ENCODE measurements at places on chromosomes 3 and 15.
A peak's percentile ranks its signal among the peaks of the same experiment; 100 is the strongest.

GRCh38 chr3:107966276-107966675 lies 124.6 kb downstream of the CD47 start:
- DNase-seq, result no peak

DNA sequence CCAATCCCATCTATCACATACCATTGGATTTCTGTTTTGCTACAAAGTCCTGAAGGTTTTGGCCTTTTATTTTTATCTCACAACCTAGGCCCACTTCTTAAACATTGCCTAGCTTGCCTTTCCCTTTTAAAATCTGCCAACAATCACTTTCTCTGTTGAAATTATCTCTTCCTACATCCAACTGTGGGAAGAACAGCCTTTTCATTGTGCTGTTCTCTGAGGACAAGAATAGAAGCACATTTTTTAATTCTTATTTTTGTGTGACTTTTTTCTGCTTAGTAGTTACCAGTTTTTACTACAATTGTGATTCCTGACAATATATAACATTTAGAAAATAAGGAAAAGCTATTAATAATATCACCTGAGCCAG lies 159.2 kb downstream of the CNTN6 start:
- DNase-seq, result no peak

DNA sequence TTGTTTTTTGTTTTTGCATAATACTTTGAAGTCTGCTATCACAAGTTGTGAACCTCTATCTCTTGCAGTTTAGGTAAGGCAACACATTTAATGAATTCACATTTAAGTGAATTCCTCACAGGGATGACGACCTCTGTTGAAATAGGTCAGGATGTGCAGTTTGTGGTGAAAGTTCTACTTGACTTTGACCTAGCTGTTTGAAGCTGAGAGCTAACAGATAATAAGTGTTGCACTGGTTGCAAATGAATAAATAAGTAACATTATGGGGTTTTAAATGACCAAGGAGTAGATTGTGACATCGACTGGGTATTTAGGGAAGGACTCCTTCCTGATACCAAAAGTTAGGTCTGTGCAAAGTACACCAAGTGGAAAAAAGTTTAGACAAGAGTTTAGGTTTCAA lies 23.9 kb downstream of the NIT2 start:
- DNase-seq, result no peak

GRCh38 chr3:40864146-40864782 lies 335.0 kb upstream of the CTNNB1 start:
- no peak for DNase-seq

DNA sequence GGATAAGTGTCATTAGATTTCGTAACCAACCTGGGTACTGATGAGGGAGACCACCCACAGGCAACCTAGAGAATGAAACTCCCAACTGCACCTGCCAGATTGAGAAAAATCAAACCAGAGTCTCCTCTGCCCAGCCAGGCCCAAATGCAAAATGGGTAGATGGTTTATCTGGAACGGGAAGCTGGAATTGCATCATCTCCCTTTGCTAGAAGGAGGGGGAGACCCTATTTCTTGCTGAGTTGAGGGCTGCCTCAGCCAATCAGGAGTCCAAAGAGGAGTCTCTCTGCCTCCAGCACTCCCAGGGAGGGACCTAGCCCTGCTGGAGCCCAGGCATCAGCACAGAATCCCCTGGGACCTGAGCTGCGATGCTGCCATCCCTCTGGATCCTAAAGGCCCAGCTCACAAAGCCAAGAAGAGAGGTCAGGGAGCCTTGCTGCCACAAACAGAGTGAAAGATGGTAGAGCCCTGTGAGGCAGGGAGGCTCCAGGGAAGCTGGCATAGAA lies 8.1 kb downstream of the RMDN3 start:
- no peak for DNase-seq

GRCh38 chr3:3066378-3066777 lies 43.8 kb downstream of the IL5RA start:
- no peak for DNase-seq

- DNase-seq, result no peak
These were observed 476.9 kb downstream of the ZNF385D start for GRCh38 chr3:21274079-21274571.

GRCh38 chr3:155070316-155070715 lies 9.8 kb upstream of the MME start:
- DNase-seq, result no peak

DNA sequence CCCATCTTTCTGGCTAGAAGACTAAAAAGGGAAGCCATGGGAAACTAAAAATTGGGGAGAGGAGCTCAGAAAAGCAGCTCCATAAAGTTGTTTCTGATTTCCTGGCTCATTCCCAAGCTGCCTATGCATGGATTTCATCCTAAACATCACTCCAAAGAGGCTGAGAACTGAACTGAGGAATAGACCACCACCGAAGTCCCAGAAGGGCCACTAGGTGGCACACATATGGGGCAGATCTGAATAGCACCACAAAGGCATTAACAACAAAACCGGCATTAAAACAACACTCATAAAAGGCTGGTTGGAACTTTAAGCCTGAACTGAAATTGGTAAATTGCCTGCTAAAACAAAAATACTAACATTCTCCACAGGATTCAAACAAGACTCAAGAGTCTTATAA lies 106.3 kb downstream of the PLD1 start:
- no peak for DNase-seq

GRCh38 chr15:66675446-66675845 lies 26.6 kb upstream of the SMAD6 start:
- no peak for DNase-seq

GRCh38 chr3:77869423-77869822 lies 829.5 kb downstream of the ROBO2 start:
- no peak for DNase-seq

DNA sequence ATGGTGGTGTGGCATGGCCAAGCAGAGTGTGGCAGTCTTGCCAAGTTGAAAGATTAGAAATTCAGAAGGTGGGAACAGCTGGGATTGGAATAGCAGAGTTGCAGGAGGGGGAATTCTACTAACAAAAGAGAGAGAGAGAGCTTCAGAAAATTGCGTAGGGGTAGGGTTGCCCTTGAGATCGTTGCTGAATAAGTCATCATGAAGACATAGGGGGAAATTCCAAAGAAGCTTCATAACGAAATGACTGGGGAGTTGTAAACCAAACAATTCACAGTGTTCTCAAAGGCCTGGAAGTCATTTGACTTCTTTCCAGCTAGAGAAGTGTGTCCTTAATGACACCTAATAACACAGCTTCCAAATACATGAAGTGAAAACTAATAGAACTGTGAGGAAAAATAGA lies 26.3 kb upstream of the TIPARP start:
- no peak for DNase-seq

GRCh38 chr15:29820394-29821154 lies 1.7 kb downstream of the TJP1 start:
- no peak for DNase-seq

DNA sequence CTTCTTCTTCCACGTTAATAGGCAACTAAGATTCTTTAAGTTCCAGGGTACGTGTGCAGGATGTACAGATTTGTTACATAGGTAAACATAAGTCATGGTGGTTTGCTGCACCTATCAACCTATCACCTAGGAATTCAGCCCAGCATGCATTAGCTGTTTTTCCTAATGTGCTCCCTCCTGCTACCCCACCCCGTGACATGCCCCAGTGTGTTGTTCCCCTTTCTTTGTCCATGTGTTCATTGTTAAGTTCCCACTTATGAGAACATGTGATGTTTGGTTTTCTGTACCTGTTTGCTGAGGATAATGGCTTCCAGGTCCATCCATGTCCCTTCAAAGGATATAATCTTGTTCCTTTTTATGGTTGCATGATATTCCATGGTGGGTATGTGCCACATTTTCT lies 21.1 kb downstream of the GTF2A2 start:
- no peak for DNase-seq

GRCh38 chr3:12507591-12508281 lies 23.5 kb downstream of the TSEN2 start:
- DNase-seq, result no peak

DNA sequence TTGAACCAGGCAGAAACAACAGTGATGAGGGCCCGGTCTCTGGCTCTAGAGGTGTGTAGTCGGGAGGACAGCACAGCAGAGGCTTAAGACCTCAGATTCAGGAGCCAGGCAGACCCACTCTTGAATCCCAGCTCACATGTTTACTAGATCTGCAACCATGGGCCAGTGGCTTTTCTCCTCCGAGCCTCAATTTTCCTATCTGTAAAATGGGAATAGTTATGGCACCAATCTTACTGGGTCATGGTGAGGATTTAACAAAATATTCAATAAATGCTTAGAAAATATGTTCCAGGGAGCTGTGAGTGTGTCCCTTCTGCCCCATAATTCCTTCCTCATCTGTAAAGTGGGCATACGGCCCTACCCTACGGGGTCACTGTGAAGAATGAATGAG lies 506.9 kb downstream of the SHQ1 start:
- no peak for DNase-seq

DNA sequence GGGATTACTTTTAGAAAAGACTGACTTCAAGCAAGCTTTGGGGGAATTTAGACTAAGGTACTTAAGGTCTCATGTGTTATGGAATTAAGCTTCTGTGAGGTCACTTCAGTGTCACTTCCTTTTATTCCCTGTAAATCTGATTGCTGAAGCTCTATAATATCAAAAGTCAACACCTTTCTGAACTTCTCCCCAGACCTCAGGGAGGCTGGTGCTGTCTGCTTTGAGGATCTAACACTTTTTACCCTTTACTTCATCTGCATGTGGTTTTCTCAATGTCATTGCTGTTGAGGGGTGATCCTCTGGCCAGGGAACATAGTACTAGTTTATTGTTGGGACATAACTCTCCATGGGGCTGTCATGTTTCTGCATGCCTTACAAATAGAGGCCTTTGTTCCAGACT lies 41.8 kb upstream of the RASGRF1 start:
- no peak for DNase-seq

DNA sequence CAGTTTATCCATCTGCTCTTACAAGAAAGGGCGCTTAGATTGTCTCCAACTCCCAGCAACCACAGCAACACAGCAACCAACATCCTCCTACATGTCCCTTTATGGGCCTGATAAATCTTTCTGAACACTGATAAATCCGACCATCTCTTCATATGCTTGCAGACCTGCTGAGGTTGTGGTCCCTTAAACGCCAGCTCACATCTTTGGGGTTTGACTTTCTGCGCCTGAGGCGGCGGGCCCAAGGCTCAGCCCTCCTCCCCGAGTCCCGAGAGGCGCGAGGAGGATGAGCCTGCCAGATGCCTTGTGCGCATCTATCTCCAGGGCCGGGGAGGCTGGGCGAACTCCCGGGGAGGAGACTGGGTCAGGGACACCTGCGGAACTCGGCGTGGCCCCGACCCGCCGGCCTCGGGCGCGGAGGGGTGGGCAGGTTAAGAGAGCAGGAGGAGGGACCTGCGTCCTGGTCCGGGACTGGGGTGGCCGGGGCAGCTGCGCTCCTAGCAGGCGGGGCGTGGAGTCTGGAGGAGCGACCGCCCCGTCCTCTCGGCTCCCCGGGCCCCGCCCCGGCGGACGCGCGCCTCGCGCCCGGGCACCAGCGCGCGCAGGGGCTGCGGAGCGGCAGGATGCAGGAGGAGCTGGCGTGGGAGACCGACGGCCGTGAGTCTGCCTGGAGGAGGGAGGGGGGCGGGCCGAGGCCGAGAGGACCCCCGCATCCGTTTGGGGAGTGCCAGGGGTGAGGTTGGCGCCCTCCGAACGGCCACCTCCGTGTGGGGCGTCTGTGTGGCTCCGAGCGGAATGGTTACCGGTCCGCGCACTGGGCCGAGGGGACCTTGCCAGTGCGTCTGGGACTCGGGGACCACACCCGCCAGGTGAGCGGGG lies at the start of gene ANKDD1A:
TSS of gene ANKDD1A (plus strand) at position 592 of the 876 bp plus-strand sequence. CDS start at position 621, 29 bp downstream.
- DNase-seq, result peak; percentile 85

GRCh38 chr3:64093211-64093610 lies 69.9 kb upstream of the PSMD6 start:
- no peak for DNase-seq

- no peak for DNase-seq
These were observed 66.4 kb downstream of the CSNK1G1 start for GRCh38 chr15:64289550-64289949.

DNA sequence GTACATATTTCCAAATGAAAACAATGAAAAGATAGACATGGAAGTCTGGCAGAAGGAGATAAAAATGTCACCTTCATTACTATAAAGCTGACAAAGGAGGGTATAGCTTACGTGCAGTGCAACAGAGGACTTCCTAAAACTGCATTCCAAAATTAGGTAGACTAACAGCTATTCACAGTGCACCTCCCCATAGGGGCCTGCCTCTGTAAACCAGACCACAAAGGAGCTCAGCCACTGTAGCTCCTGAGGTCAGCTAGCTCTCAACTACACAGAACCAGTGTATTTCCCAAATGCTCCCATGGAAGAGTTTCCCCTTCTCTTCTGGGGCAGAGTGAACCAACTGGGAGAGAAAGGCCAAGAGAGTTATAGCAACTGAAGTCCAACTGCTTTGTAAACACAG lies 31.2 kb upstream of the PHLDB2 start:
- no peak for DNase-seq

GRCh38 chr3:45011756-45012508 lies 14.2 kb upstream of the CLEC3B start:
- DNase-seq, result peak; percentile 79

- no peak for DNase-seq
These were observed 54.8 kb upstream of the BCL6 start for GRCh38 chr3:187799942-187800641.

- no peak for DNase-seq
These were observed 68.4 kb downstream of the MGLL start for GRCh38 chr3:127753898-127754410.

DNA sequence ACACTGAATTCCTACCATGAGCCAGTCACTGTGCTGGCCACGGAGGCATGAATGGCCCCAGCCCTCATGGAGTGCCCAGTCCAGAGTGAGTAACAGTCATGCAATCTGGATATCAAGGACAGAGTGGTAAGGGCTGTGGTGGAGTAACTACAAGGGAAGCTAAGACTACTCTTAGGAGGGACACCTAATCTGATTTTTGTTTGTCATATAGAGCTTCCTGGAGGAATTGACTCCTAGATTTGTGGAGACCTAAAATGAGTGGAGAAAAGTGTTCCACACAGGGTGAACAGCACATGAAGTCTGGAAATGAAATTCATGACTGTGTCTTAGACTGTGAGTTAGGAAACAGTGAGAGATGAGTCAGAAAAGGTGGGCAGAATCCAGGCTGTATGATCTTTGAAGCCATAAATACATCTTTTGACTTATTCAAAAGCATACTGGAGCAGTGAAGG lies 219.9 kb downstream of the NFKBIZ start:
- no peak for DNase-seq

GRCh38 chr3:13881536-13882410 lies 1.9 kb upstream of the WNT7A start:
- no peak for DNase-seq

DNA sequence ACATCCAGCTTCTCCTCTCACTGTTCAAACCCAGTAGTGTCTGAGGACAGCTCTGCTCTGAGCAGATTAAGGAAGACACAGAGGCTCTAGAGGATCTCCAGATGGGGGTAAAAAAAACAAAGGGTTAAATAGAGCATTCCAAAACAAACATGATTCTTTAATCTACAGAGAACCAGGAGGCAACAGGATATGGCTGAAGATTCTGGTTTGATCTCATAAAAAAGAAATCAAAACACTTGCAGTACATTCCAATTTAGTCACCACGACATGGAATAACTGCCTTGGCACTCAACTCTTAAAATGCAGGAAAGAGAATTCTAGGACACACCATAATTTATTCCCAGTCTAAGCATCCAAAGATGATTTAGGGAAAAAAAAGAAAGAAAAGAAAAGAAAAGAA lies 32.0 kb downstream of the TM4SF4 start:
- no peak for DNase-seq

GRCh38 chr15:66743703-66744536 lies 41.9 kb downstream of the SMAD6 start:
- DNase-seq, result no peak

- DNase-seq, result peak; percentile 61
These were observed 1.2 kb downstream of the BNC1 start for GRCh38 chr15:83283138-83283812.
